ENCODE measurements at places on chromosomes 2 and 18.

DNA sequence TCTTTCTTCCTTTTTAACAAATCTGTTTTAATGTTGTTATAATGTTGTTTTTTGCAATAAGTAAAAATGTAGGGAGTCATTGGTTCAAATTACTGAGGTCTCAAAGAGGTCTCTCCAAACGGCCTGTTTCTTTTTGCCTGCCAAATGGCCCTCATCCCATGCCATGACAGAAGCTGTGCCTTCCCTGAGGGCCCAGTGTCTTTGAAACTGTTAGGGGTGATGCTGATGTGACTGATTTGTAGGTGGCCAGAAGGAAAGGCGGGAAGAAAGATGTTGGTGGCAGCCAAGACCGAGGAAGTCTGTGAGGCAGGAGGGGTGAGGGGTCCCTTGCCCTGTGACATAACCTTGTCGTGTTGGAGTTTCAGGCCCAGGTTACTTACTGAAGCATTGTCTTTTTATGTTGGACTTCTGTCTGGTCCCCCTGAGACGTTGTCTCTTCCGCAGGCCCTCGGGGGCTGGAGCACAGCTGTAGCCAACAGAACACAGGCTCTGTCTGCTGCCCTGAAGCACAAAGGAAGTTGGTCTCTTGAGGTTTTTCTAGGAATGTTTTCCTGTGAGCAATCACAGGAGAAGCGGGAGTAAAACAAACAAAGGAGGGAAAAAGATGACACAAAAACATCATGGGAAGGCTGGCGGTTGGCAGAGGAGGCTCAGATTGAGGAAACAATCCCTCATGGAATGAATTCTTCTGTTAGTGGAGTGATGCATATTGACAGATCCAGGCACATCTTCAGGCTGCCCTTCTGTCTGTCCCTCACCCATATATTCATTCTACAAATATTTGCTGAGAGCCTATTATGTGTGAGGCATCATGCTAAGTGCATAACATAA lies 4.9 kb upstream of the ST3GAL5 start:
- no peak for DNase-seq

DNA sequence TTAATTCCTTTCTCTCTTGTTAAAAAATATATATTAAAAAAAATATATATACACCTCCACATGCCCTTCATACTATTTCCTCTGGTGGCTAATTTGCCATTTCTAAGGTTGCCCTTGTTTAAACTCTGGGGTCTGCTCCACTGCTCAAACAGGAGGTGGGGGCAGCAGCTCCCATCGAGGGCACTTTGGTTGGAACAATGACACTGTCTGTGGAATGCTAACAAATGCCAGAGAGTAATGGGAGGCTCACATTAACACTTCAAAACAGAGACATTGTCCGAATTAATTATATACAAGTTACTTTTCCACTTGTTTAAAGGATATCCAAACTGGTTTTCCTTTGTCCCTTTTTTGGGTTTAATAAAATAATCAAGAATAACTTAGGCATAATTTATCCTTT lies 58.8 kb upstream of the CD302 start:
- no peak for DNase-seq

- DNase-seq = no peak
These were observed 3.5 kb downstream of the NOL10 start for GRCh38 chr2:10686176-10686730.

- no peak for DNase-seq
These were observed 137.3 kb upstream of the FHL2 start for GRCh38 chr2:105536175-105536574.

Measured in NCI-H2081 (cell line).